ENCODE measurements at places on chromosomes 1 and 21.

DNA sequence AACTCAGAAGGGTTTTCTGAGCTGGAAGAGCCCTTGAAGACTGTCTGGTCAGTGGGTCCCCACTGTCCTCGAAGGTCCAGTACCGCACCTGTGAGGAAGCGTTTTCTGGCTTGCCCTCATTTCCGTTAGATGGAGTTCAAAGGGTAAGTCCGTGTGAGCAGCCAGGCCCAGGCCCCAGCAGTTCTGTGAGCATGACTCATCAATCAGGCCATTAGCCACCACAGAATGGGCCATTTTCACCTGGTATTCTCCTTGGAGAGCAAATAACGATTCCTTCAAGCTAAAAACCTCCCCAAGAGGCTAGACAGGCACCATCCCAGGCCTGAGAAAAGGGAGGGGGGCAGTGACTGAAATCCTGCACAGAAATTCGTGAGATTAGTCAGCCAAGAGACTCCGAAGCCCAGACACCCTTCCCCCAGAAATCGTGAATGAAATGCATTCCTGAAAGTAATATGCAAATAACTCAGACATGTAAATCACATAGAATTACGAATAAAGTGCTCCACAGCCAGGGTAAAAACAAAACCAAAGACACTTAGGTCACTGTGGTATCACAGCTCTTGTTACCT, 66.0 kb downstream of the BCAR3 start:
- no peak for DNase-seq

GRCh38 chr21:41064334-41064791, 103.6 kb upstream of the BACE2 start:
- no peak for DNase-seq

DNA sequence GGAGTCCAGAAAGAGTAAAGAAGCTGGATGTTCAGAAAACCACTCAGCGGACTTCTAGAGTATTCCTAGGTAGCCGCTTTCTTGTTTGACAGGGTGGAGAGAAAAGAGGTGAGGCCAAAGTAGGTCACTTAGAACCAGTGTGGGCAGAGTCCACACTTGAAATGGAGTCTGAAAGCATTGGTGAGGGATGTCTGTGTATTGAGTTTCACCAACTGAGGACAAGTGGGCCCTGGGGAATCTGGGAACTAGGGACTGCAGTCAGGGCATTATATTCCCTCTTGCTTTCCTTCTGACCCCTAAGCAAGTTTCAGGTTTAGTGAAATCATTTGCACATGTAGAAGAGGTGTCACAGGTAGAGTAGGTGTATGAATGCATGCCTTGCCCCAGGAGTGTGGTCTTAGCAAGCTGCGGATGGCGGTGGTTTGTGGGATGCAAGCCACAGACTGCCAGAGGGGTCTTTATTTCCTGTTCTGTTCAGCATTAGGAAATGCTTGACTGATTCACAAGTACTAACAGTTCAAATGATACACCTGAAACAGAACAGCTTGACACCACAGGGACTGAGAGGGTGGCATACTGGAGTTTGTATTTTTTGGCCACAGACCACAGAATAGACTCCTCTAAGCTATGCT, 1.1 kb upstream of the GNG12 start:
- DNase-seq = no peak

DNA sequence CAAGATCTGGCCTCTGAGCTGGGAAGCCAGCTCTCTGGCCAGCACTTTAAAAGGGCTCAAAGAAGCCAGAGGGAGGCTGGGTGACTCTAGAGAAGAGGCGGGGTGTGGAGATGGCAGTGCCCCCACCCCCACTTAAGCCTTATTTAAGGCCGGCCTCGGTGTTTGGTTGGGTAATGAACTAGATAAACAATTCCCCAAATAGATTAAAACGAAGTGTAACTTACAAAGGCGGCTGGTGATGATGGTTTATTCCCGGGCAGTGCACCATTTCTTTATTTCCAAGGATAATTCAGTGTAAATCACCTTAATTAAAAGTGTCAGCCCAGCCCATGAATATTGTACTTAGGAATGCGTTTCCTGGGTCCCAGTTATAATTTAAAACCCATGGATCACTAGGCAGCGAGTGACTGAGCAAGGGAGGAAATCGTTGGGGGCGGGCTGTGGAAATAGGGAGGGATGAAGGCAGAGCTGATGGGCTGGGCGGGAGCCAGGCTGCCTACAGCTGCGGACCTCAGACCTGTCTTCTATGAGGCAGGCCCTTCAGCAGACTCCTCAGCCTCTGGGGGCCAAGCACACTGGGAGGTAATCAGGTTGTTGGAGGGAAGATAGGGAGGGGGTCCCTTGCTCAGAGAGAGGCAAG, 54.9 kb downstream of the TMEM53 start:
- DNase-seq = no peak

- no peak for DNase-seq
These were observed 71.5 kb downstream of the IFI44 start for GRCh38 chr1:78721136-78721535.

DNA sequence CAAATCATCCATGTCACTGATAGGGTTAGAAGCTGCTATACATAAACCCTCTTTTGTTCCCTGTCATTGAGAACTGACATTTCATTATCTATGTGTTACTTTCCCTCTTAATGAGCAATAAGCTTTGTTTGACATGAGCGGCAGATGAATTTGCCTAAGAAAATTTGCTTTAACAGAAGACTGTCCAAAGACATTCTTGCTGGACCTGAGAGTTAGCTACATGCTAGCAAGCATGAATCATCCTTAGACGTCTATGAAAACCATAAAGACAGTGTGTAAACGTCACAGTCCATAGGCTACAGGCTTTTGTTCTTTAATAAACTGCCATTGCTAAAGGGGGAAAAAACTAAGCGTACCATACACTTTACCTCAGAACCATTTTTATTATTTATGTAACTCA, 73.1 kb downstream of the TNFSF4 start:
- DNase-seq = no peak

DNA sequence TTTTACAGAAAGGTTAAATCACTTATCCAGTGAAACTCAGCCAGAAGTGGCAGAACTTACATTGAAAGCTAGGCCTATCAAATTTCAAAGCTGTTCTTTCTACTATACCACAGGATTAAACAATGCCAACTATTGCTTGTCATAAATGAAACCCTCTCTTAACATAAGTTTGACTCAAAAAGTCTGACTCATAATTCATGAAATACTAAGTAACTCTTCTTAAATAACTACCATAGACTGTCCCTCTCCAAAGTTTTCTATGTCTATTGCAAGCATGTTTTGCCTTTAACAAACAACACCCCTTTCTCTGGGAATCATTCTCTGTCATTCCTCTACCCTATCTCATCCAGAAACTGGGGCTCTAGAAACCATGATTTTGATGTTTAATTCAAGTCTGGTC, 109.5 kb upstream of the UBE2U start:
- DNase-seq = no peak

DNA sequence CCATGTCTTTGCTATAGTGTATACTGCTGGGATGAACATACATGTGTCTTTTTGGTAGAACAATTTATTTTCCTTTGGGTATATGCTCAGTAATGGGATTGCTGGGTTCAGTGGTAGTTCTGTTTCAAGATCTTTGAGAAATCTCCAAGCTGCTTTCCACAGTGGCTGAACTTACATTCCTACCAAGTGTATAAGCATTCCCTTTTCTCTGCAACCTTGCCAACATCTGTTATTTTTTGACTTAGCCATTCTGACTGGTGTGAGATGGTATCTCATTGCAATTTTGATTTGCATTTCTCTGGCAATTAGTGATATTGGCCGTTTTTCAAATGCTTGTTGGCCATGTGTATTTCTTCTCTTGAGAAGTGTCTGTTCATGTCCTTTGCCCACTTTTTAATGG, 37.5 kb upstream of the ANGPTL1 start:
- no peak for DNase-seq

GRCh38 chr1:17108360-17108759, 10.9 kb downstream of the PADI2 start:
- DNase-seq = no peak

- no peak for DNase-seq
These were observed 149.8 kb upstream of the PALMD start for GRCh38 chr1:99496067-99496466.

- DNase-seq = no peak
These were observed 648.5 kb downstream of the LMO4 start for GRCh38 chr1:87977145-87977544.
